ENCODE measurements at places on chromosomes 11 and 22.
A peak's percentile ranks its signal among the peaks of the same experiment; 100 is the strongest.

DNA sequence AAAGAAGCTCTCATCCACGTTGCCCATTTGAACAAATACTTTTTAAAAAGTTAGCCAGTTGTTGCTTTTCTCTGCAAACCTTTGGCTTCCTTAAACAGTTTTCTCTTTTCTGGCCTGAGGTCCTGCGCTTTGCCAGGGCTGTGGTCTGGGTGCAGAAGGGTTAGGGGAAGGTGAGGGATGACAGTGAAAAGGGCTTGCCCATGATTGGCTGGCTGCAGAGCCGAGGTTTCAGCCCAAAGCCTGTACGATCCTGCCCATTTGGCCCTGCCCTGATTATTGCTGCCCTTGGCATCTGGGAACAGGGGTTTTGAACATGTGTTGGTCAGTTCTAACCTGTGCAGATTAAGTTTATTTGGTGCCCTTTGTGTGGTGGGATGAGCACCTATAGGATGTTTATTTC is 1.5 kb downstream of the INCENP start:
- no peak for DNase-seq
- H3K27ac ChIP-seq = peak overlapping the region; percentile 33
- peak overlapping the region; percentile 99 for H3K4me3 ChIP-seq
- H3K27me3 ChIP-seq = peaks cover 8% of the 10 kb centered on the region

DNA sequence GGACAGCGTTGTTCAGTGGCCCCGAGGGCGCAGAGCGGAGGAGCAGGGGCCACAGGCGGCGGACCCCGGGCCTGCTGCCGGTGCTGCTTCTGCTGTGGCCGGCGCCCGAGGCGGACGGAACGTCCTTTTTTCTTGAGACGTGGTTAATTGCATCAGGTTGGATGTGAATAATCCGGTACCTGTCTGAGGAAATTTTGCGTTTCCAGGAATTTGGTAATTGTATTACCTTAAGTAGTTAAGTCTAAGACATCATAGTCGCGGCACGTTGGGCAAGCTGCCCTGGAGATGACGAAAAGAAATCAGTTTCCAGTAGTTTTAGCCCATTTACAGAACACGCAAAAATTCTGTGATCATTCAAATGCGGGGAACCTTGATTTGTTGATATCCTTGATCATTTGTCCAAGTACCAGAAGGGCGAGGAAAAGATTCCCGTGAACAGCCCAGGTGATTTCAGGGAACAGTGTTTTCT is 789 bp downstream of the SPECC1L start:
- H3K36me3 ChIP-seq = no peaks in the 10 kb centered on the region
- H3K4me1 ChIP-seq = peaks cover 21% of the 10 kb centered on the region
- no peak for DNase-seq
- H3K4me3 ChIP-seq = peak overlapping the region; percentile 93
- H3K27ac ChIP-seq = peak overlapping the region; percentile 50

DNA sequence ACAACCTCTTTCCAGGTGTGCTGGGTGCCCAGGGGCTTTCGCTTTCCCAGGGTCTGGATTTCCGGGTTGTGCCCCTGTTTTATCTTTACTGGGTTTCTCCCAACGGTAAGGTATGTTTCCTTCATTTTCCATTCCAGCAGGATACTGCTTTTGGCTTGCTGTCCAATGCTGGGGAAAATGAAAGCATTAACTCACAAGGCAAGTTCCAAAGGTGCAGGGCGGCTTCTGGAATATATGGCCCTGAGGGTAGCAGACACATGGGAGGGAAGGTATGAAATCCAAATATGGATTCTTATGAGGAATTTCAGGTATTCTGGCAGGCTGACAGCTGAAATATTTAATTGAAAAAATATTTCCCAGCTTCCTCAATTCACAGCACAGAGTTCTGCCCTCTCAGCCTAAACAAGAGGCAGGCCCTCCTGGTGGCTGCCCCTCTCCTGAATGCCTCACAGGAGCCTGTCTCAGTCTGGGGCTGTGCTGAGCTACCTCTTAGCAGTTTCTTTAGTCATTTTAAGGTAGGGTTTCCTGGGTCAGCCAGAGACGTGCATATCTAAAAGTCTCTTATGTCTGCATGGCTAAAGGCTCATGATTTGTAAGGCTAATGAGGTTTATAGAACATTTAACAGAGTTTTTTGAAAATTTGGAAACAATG is 318.6 kb upstream of the B3GAT1 start:
- no peak for DNase-seq
- peaks cover 10% of the 10 kb centered on the region for H3K4me1 ChIP-seq
- no peak overlapping the region for H3K27ac ChIP-seq
- H3K36me3 ChIP-seq = no peaks in the 10 kb centered on the region
- no peak overlapping the region for H3K4me3 ChIP-seq

- no peak for DNase-seq
- H3K27me3 ChIP-seq = peaks cover 3% of the 10 kb centered on the region
- H3K4me3 ChIP-seq = peak overlapping the region; percentile 83
These were observed 37.9 kb downstream of the CELF1 start for GRCh38 chr11:47514825-47515647.

- no peaks in the 10 kb centered on the region for H3K4me1 ChIP-seq
- no peak overlapping the region for H3K4me3 ChIP-seq
- H3K36me3 ChIP-seq = no peaks in the 10 kb centered on the region
- DNase-seq = no peak
These were observed 255.1 kb downstream of the DCDC1 start for GRCh38 chr11:31114442-31114841.
